ENCODE measurements at places on chromosomes 6 and 20. TPM values are rescaled to one million over a fixed set of nuclear protein-coding genes. Genes with fewer than 3 reads are reported as not detected.
A peak's percentile ranks its signal among the peaks of the same experiment; 100 is the strongest.

- no peak for DNase-seq
These were observed 236.1 kb downstream of the SYNDIG1 start for GRCh38 chr20:24705486-24705885.

GRCh38 chr6:104702126-104702841, 157.4 kb downstream of the HACE1 start:
- DNase-seq, result no peak

- no peak for DNase-seq
These were observed 67.3 kb downstream of the MDGA1 start for GRCh38 chr6:37630281-37630799.

- peak; percentile 12 for DNase-seq
These were observed 117.9 kb downstream of the GMDS start for GRCh38 chr6:2127484-2127911.

- DNase-seq, result peak; percentile 9
These were observed 1.2 kb downstream of the MYB start for GRCh38 chr6:135182071-135183001.

DNA sequence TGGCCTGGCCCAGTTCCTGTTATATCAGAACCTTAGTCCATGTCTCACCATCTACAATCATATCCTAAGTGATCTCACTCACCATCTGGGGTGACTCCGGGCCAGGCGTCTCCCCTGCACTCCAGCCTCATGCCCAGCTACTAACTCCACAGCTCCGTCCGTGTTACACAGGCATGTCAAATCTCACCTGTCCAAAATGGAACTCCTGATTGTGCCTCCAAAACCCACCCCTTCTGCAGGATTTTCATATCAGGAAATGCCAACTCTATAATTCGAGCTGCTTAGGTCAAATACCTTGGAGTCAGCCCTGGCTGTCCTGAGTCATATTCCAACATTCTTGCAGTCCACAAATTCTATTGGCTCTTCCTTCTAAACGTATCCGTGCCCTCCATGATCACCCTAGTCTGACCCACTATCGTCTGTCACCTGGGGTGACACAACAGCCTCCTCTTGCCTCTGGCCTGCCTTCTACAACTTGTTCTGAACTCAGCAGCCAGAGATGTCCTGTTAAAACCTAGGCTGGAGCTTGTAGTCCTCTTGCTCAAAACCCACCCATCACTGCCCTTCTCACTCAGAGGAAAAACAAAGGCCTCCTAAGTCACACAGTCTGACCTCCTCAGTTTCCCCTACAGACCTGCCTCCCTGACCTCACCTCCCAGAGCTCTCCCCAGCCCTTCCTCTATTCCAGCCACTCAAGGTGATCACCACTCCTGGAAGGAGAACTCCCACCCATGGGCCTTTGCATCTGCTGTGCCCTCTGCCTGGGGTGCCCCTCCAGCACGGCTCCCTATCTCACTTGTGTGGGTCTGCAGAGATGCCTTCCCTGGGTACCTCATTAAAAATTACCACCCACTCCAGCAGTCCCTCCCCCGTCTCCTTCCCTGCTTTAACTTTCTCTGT, 85.3 kb upstream of the SIRPA start:
- DNase-seq, result no peak

DNA sequence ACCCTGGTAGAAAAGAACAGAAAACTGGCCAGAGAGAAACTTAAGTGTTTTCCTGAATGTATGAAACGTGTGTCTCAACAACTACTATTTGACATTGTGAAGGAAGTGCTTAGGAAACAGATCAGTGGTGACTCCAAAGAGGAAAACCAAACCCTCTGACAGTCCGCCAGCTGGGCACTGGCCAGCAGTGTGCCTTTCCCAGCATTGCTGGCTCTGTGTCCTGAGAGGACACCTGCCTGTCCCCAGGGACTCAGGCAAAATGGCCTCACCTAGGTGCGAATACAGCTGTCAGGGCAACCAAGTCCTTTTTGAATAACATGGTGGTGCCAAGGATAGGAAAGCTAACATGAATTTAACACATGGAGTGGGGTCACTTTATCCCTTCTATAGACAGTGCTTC, 72.5 kb downstream of the NDUFAF5 start:
- no peak for DNase-seq

DNA sequence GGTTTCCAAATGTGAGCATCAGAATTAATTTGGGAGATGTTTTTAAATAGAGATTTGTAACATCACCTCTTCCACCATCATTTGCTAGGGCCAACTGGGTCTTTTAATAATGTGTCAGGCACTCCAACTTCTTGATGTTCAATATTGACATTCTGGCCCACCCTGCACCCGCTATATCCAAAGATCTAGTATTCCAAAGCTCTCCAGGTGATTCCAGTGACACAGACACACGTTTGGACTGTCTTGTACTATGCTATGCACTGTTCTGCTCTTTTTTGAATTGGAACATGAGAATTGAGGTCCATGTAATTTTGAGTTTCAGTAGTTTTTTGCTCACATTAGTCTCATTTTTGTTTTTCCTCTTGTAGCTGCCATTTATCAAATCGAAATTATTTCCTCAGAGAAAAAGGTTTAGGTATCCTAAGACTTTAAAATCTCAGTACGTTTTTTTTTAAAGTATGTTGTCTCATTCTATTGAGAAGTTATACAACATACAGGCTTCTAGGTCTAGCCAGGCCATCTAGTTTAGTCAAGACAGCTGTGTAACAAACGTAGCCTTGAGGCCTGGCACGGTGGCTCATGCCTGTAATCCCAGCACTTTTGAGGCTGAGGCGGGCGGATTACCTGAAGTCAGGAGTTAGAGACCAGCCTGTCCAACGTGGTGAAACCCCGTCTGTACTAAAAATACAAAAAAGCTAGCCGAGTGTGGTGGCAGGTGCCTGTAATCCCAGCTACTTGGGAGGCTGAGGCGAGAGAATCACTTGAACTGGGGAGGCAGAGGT, 3.1 kb downstream of the BICRAL start:
- DNase-seq, result no peak

DNA sequence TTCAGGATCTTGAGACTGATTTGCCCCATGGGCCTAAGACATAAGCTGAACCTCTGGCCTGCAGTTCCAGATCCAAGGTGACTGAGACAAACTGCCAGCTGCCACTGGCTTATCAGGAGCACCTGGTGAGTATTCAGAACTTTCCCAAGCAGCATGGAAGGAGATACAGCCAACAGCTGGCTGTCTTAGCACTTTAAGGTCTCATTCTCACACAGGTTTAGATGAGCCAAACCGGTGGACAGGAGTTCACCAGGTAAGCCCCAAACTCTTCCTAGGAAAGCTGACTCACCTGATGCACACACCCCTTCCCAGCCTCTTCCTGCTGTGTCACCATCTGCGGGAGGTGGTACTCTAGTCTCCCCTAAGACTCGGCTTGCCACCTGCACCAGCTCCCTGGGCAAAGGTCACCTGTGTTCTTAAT, at the start of gene BANF2:
Gene BANF2, plus strand, starts transcription at position 36 of the 421 bp plus-strand sequence. CDS start 25,060 bp downstream, outside the sequence.
- DNase-seq, result no peak

DNA sequence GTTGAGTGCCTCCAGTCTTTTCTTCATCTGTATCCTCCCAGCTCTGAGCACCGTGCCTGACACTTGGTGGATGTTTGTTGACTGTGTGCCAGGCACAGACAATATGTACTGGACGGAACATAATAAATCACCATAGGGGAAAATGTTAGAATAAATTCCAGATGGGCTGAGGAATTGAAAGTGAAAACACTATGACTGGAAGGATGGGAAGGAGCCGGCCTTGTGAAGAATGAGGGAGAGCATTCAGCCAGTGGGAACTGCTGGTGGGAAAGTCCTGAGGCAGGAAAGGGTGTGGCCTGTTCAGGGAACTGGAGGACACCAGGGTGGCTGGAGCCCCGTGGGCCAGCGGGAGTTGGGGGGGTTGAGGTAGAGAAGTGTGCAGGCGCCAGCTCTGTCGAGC, 75.4 kb downstream of the MTHFD1L start:
- peak; percentile 79 for DNase-seq

DNA sequence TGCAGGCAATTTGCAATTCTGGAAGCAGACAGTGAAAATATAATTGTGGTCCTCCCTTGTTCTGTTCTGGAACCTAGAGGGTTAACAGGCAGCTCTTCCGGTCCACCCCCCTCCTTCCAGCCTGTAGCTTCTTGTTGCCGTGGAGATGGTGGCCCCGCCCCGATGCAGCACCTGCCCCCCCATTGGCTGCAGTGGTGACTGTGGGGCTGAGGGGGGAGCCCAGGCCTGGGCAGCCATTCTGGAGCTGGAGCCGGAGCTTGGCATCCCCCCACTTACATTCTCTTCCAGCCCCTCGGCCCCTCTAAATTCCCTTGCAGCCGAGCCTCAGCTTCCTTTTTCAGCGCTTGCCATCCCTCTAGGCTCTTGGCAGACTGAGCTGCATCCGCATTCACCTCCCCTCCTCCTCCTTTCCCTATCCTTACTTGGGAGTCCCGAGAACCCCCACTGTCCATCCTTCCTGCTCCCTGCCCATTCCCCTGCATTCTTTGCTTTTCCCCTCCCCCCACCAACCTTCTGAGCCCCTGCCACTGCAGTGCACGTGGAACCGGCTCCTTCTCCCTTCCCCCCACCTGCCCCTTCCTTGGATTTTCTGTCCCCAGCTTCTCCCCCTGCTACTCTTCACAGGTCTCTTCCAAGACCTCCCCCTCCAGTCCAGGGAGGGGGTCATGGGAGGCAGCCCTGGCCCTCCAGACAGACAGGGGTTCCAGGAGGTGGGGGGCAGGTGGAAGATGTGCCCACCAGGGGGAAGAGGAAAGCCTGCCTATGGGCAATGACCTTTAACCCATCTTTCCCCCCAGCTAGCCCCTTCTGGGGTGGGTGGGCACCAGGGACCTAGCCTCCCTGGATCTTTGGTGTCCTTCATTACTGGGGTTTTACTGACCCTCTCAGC, 11.4 kb downstream of the SYNGAP1 start:
- peak; percentile 78 for DNase-seq

DNA sequence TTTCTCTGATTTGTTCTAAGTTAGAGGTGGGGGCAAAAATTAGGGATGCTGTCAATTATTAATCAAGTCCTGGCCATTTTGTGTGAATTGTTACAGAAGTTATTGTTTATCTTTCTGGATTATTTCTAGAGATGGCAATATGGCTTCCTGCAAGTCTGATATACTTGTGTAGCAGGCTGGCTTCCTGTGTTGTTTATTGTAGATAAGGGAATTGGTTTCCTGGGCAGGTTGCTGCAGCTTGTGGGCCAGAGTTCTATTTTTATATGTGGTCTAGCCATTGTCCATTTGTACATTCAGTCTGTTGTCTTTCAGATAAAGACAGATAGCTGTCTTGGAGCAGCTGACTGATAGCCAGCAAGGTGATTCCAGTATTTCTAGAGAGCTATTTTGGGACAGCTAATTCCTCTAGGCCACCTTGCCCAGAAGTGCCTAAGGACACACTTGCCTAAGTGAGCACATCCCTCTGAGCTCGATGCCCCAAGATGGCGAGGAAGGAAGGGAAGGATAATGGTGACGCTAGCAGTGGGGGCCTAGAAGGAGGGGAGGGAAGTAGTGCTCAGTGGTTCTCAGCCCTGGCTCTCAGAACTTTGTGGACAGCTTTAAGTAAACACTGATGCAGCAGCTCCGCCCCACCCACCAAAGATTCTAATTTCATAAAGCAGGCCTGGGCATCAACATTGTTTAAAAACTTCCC, 25.5 kb downstream of the DDO start:
- DNase-seq, result no peak

- DNase-seq, result no peak
These were observed 3.3 kb downstream of the TRERF1 start for GRCh38 chr6:42448391-42448790.

DNA sequence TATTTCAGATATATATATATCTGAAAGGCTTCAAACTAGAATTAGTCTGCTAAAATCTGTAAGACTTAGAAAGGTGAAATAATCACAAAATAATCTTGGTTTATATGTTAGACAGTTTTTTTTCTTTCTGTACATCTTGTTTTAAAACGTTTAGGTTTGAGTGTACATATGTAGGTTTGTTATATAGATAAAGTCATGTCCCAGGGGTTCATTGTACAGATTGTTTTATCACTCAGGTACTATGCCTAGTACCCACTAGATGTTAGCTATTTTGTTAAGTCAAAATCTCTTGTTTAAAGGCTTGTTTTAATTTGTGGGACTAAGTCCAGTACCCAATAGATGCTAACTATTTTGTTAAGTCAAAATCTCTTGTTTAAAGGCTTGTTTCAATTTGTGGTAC, 1339.0 kb upstream of the CITED2 start:
- no peak for DNase-seq

The RNF144B gene
- 11.7 TPM for polyA plus RNA-seq

The CFAP61 gene
- polyA plus RNA-seq, result 1.9 TPM

The NKX2-4 gene
- 0.05 TPM for polyA plus RNA-seq

The FAM209B gene
- 0.24 TPM for polyA plus RNA-seq

The XKR7 gene
- polyA plus RNA-seq, result 0.09 TPM
